ENCODE measurements at places on chromosomes 16 and 17. TPM values are rescaled to one million over a fixed set of nuclear protein-coding genes. Genes with fewer than 3 reads are reported as not detected.
A peak's percentile ranks its signal among the peaks of the same experiment; 100 is the strongest.

DNA sequence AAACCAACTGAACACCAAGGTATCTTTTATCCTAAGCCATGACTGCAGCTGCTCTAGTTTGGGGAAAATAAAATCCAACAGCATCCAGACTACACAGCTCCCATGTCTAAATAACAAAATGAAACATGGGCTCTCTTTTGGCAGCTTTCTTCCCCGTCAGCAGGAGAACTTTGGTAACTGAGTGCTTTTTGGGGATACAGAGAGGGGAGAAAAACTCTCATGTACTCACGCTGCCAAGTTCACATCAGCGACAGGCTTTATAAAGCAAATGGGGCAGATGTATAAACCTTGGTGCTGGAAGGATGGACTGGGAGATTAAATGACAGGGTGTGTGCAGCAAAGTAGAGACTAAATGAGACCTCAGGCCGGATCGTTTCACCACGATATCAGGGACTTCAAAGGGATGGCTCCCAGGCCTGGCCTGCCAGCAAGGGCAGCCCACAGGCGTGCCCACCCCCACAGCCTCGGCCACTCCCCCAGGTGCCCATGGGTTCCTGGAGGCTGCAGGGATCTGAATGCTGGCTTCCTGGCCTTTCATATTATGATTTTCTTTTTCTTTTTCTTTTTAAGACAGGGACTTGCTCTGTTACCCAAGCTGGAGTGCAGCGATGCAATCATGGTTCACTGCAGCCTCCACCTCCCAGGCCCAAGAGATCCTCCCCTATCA is 174.6 kb downstream of the ZNF423 start:
- no peak for DNase-seq

DNA sequence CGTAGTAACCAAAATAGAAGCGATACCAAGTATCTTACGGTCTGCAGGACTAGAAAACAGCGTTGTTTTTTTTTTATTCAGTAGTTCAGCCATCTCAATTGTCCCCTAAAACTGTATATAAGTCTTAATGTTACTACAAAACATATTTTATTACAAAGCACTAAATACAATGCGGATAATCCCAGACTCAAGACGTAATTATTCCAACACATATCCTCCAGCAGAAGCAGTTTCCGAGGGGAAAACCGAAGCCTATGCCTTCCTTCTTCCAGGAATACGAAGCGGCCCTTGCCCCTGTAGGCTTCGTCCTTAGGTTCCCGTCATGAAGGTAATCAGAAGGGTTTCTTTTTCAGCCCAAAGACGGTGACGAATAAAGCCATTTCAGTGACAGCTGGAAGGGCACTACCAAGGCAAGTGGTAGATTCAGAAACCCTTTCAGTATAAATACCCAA is 2.3 kb downstream of the TMEM107 start:
- DNase-seq: no peak

GRCh38 chr17:3961564-3962047 is 2.6 kb downstream of the ATP2A3 start:
- peak; percentile 42 for DNase-seq

The GCGR gene
- total RNA-seq: not detected

DNA sequence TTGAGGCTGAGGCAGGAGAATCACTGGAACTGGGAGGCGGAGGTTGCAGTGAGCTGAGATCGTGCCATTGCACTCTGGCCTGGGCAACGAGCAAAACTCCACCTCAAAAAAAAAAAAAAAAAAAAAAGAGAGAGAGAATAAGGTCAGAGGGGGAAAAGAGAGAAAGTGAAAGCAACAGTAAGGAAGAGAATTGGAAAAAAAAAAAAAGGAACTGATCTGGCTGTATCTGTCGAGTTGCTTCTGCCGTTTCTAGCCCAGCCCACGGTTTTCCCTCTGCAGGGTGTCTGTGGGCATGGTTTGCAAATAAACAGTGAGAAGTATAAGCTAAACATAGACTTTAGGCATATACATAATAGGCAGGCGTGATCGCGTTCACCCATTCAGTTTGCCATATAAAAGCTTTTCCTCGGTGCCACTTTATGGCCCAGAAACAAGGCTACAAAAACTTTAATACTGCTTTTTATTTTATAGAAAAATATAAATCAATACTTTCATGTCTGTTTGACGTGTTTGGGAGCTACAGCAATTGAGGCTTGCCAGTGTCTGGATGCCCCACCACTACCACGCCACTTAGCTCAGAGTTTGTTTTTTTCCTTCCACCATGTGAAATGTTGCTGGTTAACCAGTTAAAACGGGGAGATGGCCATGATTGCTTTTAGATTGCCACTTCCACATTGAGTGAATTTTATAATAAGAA is 436.7 kb downstream of the MAF start:
- DNase-seq: no peak

DNA sequence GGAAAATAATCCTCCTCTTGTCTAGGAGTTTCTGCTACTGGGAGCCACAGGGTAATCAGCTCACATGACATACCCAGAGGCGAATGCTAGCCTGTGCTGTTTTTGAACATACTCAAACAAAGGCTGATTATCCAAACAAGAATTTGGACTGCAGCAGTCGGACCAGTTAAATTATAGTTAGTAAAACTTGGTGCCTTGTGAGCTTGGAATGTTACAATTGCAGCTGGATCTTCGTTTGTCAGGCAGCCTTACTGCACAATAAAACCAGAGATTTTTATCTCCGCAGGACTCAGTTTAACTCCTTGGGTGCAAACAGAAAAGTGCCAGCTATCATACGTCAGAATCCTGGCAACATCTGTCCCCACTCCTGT is 163.8 kb upstream of the TBX2 start:
- DNase-seq: no peak

DNA sequence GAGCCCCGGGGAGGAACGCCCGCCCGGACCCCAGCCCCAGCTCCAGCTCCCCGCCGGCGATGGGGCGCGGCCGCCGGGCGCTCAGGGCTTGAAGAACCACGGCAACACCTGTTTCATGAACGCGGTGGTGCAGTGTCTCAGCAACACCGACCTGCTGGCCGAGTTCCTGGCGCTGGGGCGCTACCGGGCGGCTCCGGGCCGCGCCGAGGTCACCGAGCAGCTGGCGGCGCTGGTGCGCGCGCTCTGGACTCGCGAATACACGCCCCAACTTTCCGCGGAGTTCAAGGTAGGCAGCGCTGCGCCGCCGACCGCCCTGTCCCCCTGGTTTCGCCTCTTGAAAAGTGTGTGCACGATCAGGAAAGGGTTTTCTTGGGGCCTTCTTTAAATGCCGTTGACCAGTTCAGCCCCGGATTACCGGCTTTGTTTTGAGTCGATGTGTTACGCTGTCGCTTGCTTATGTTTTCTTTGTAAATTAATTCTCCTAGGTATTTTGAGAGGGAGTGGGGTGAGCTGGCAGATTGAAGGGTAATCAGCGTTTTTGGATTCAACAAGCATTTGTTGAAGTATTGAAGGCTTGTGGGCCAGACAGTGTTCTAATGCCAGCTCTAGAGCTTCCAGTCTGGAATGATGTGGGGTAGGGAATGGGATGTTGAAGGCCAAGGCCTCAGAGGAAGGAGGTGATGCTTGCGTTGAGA is 681 bp downstream of the USP43 start:
- DNase-seq: no peak

DNA sequence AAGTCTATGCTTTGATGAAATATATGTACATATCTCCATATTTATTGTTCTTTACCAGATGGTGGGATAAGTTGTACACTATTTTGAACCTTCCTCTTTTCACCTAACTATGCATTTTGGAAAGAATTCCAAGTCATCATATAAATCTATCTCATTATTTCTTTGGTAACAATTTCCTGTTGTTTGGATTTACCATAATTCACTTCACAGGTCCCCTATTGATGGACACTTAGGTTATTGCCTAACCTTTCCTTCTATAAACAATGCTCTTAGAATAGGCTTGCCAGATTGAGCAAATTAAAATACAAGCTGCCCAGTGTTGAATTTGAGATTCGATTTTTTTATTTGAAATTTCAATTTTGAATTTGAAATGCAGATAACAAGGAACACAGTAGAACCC is 28.9 kb upstream of the DHX8 start:
- no peak for DNase-seq
